ENCODE measurements at places on chromosomes 16 and 17.

GRCh38 chr16:56833243-56833970 lies 31.6 kb upstream of the SLC12A3 start:
- DNase-seq = no peak

GRCh38 chr16:67694611-67695010 lies 24.5 kb downstream of the GFOD2 start:
- no peak for DNase-seq

- no peak for DNase-seq
Observed at GRCh38 chr16:75058806-75059205, 57.8 kb downstream of the LDHD start.

DNA sequence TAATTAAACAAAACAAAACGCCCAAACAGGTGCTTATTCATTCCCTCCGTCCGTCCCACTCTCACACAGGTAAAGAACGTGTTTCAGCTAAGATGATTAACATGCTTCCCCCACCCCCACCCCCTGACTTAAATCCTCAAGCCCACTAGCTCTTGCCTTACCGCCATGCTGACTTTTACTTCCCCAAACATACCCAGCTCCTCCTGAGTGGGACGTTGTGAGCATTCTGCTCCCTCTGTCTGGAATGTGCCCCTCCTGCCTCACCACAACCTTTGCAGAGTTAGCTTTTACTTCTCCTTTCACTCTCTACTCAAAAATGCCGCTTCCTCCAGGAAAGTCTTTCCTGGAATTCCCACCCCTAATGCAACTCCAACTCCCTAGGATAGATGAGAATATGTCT lies 774.0 kb upstream of the RBFOX1 start:
- DNase-seq = no peak

- no peak for DNase-seq
Observed at GRCh38 chr17:29968271-29968670, 26.8 kb downstream of the EFCAB5 start.

GRCh38 chr17:5629128-5629527 lies 44.8 kb upstream of the NLRP1 start:
- no peak for DNase-seq

DNA sequence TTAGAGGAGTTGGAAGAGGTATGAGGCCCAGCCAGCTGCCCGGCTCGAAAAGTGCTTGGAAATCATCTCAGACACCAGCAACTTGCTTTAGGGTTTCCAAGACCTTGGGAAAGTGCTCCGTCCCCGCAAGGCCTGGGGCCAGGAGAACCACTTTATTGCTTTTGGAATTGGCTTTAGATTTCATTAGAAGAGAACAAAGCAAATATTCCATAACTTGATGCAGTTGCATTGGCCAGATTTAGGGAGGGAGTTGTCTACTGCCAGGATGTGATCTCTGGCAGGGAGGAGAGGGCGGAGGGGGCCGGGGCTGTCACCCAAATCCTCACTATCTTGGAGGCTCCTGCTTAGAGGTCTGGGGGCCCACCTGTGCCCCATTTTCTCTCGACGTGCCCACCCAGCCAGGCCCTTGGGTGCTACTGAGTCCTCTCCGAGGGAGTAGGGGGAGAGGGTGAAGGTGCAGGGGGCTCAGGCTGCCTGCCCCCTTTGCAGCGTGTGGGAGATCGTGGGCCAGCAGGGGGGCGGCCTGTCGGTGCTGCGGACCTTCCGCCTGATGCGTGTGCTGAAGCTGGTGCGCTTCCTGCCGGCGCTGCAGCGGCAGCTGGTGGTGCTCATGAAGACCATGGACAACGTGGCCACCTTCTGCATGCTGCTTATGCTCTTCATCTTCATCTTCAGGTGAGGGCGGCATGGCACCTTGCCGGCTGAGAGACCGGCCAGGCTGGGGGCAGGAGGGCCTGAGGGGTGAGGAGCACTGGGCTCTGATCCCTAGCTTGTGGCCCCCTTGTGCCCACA lies 30.6 kb downstream of the CACNA1G start:
- DNase-seq = no peak

DNA sequence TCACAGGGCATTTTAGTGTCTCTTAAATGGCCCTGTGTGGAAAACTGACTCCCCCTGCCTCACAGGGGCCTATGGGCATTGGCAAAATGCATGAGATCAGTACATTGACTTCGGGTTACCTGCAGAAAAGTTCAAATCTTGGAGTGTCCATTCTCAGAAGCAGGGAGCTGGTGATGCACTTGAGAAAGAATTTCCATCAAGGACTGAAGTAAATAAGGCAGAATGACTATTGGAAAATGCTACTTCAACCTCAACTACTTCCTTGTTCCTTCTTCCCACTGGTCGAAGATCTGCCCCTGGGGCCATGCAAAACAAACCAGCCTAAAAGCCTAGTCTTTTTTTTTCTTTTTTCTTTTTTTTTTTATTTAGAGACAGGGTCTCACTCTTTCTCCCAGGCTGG lies 13.8 kb upstream of the GSDMA start:
- no peak for DNase-seq

DNA sequence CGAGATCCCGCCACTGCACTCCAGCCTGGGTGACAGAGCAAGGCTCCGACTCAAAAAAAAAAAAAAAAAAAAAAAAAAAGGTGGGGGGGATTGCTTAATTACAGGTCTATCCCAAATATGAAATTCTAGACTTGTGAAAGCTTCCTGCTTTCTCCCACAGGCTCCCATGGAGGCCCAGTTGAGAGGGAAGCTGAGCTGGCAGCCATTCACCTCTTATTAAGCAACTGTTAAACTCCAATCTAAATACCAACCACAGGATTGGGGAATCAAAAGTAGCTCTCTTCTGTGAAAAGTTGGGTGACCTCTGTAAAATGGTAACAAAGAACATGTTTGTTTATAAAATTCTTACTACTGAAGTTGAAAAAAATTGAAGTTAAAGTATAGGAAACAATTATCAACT lies 45.8 kb upstream of the STAC2 start:
- DNase-seq = peak; percentile 29

GRCh38 chr17:43092901-43093300 lies 32.3 kb downstream of the BRCA1 start:
- peak; percentile 42 for DNase-seq

DNA sequence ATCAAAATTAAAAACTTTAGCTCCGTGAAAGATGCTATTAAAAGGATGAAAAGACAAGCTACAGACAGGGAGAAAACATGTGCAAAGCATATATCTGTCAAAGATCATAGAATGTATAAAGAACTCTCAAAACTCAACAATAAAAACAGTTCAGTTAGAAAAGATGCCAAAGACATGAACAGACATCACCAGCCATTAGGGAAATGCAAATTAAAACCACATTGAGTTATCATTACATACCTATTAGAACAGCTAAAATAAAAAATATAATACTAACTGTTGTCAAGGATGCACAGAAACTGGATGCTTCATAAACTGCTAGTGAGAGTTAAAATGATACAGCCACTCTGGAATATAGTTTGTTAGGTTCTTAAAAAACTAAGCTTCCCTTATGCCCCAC lies 58.8 kb downstream of the NFATC3 start:
- DNase-seq = no peak

DNA sequence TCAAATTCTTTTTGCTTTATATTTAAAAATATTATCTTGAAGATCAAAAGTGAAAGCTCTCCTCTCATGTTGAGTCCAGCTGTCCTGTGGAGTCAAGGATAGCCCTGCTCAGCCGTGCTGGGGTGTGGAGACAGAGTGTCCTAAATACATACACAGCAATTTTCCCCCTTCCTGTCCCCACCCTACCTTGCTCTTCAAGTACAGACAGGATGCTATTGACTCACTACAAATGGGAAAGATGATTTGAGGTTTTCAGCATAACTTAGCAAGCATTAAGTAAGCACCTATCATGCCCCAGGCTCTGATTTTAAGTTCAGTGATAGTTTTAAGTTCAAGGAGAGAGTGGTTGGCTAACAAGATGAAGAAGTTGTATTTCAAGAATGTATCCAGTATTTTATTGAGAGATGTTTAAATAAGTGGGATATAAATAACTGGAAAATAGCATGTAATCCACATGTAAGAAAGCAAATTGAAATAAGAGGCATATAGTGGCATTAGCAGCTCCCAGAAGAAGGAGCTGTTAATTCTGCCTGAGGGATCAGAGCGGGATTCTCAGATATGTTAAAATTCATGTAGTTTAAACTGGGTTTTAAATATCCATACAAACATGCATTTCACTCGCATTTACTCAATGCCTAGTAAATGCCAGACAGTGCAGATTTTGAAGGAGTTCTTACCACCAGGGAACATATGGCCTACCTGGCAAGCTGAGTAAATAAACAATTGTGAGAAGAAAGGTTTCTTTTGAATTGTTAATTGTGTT lies 183.5 kb upstream of the ANKFN1 start:
- DNase-seq = no peak

GRCh38 chr16:88702371-88703210 lies 3.6 kb downstream of the RNF166 start:
- DNase-seq = no peak

GRCh38 chr17:66414561-66415175 lies 112.3 kb downstream of the PRKCA start:
- DNase-seq = no peak

- no peak for DNase-seq
Observed at GRCh38 chr17:44801880-44802279, 28.2 kb downstream of the GJC1 start.

DNA sequence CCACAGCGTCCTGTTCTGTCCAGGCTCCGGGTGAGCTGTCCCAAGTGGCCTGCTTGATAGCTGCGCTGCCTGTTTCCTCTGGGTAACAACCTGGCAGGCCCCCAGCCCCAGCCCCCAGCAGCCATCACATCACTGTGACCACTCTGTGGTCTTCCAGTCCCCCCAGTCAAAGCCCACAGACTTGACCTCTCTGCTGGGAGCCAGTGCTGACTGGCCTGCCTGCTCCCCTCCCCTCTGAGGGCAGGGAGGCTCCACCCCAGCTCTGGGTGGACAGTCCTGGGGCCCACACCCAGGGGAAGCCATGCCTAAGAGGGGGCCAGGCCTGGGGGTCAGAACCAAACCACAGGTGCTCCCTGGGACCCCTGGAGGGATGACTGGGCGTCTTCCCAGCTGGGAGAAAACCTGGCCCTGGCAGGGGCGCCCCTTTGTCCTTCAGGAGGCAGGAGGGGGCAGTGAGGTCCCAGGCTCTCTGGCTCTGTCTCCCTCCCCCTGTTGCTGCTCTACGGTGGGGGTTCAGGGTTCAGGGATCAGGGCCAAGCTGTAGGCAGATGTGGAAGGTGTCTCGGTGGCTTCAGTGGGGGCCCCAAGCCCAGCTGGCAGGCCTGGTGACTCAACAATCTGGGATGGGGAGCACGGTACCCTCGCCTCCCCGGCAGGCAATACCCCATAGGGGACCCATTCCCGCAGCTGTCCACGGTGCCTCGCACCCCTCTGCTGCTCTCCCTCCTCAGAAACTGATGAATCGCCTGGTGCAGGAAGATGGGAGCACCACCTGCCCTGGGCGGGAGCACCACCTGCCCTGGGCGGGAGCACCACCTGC lies 1.8 kb upstream of the SLC16A3 start:
- DNase-seq = no peak

DNA sequence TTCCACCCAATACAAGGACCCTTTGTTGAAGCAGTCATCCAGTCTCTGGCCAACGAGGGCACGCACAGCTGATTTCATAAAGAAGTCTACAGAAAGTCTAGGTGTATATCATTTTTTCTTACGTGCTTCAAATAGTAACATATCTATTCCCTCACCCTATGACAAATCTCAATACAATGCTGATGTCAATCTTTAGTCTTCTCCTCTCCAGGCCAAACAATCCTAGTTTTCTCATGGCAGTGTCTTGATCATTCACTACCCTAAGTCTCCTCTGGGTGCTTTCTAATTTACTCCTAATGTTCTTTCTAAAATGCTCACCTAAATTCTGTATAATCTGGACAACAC lies 92.6 kb downstream of the CACNG1 start:
- no peak for DNase-seq

GRCh38 chr17:35210741-35211140 lies 16.5 kb upstream of the SLC35G3 start:
- DNase-seq = no peak

DNA sequence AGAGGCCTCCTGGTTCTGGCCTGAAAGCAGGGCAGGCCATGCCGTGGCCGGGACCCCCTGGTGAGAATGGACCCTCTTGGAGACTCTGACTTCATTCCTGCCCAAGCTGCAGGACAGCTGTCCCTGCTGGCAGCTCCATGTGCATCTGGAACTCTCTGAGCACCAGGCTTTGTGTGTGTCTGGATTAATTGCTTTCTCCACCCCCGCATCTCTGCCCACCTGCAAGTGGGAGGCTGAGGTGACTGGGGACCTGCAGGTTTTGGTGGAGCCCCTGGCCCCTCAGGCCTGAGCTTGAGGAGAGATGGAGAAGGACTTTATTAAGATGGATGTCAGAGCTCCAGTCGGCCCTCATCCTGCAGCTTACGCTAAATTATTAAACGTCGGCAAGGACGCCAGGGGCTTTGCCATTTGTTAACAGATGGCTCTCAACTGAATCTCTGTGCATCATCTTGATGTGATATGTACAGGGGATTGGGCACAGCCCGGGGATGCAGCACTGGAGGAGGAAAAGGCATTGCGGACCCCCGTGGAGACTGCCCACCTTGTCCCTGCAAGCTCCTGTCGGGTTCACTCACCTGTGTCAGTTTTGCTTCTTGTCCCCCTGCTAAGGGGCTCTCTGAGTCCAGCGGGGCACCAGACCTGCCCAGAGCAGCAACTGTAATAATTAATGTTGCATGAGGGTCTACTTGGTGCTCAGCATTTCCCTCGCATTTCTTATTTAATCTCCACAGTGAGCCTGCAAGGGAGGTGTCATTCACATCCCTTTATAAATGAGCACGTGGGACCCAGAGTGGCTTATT lies 154.1 kb upstream of the RPL38 start:
- no peak for DNase-seq

DNA sequence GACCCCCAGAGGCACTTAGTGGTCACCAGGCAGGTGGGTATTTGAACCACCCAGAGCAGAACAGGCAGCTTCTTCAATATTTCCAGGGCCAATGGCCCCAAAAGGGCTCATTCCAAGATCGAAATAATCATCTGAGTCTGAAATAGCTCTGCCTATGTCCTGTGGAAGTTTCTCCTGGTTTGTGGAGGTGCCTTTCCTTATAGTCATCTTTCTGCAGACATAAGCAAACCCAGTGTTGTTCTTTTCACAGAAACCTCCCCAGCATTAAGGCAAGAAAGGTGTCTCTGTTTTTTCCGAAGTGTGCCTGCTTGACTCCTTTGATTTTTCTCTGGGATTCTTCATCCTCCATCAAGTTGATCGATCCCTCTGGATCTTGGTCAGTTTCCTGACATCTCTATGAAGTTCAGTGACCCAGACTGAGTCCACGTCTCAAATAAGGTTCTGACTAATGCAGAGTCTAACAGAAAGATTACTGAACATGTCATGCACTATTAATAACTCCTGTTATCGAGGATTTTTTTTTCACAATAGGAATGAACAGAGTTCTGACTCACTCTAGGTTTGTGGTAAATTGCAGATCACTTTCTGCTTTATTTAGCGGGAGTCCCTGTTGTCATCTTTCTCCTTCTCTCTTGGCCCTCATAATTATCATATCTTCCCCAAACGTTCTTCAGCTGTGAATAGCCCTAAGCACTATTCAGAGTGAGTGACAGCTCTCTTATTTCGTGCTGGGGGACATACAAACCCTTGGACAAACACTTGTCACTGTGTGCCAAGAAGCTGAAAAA lies 1.5 kb downstream of the LRRC3C start:
- peak; percentile 84 for DNase-seq

Measured in fibroblast of skin of left biceps (primary cell).